ENCODE measurements at places on chromosomes 12 and 14.

GRCh38 chr12:43662736-43663135 lies 95.9 kb downstream of the PUS7L start:
- DNase-seq = no peak

- DNase-seq = no peak
These were observed 205.8 kb downstream of the SPTSSA start for GRCh38 chr14:34256223-34256622.

- DNase-seq = no peak
These were observed 311.8 kb upstream of the AMIGO2 start for GRCh38 chr12:47391566-47391965.

DNA sequence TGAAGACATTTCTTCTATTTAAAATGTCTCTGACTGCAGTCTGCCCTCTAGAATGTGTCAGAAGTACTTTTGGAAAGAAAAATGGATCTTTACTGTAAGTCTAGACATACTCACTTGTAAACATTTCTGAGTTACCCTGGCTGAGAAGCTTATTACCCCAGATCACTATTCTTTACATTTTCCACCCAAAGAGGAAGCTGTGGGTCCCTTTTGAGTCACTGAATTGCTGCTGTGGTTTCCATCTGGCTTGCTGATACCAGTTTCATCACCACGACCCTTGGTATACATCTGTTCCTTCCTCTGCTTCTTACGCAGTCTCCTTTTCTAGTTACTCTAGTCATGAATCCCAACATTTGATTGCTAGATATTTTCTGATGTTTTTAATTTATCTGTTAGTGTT lies 20.2 kb upstream of the CLEC4D start:
- peak; percentile 0 for DNase-seq

DNA sequence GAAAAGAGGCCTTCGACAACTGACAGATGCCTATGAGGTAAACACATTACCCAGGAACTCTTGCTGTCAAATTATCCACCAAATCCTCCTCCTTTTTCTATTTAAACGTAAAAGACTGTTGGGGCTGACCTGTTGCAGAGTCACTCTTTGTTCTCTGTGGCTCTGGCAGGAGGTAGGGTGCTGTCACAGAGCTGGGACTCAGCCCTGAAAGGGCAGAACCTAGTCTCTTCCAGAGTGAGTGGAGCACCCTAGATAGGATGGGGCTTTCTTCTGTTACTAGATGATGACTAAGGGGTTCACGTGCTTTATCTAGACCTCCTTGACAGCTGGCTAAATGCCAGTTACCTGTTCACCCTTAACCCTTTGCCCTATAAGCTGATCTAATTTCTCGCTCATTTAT lies 25.7 kb downstream of the FNTB start:
- DNase-seq = no peak

GRCh38 chr14:68938271-68939150 lies 40.6 kb downstream of the ACTN1 start:
- no peak for DNase-seq

Data from midbrain (tissue), 1 donor.